ENCODE measurements at places on chromosomes 11 and 22.

GRCh38 chr22:27975381-27976013 is 56.4 kb upstream of the PITPNB start:
- DNase-seq: no peak

DNA sequence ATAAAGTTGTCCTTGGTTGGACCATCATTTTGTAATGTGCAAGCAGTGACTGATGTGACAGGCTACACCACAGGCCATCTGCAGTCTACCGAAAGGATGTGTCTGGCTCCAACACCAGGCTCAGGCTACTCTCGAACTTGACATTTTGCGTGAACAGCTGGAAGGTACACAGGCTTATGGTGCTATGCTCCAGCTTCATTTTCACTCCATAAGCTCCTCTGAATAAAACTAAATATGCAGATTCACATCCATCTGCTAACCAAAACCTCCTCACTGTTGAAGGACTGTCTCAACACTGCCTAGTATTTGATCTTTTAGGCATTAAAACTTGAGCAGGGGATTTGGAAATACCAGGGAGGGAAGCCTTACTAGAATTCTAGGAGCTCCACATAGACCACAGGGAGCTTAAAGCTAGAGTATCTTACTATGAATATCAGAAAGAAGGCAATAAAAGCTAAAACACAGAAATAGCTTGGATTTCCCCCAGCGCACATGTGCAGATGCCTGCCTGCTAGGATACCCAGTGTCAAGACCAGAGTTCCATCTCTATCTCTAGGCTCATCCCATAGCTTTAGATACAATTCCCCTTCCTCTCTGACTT is 383.9 kb upstream of the FAT3 start:
- no peak for DNase-seq

DNA sequence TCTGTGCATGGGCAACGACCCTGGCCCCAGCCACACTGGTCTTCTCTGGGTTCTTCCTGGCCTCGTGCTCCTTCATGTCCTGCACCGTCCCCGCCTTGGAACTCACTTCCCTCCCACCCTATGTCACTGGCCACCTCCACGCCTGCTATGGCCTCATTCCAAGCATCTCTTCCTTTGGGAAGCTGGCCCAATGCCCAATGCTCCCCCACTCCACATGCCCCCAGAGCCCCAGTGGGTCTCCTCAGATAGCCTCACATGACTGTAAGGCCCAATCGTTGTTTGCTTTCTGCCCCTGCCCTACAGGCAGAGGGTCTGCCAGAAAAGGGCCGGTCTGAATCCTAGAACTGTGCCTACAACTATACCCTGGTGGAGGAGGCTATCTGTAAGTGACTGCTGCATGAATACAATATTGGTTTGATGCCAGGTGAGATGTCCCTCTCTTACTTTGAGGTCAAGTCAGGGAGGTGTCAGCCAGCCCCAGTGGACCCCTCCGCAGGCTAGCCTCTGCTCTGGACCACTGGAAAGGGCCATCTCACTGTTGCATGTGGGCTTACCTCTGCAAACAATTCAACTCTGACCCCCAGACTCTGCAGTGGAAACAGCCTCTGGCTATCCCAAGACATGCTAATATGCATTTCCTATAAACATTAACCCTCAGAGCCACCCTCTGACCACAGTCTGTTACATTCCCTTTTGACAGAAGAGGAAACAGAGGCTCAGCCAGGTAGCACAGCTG is 2.1 kb upstream of the GNAZ start:
- no peak for DNase-seq

GRCh38 chr11:101553891-101554292 is 29.9 kb downstream of the TRPC6 start:
- no peak for DNase-seq

- no peak for DNase-seq
These were observed 10.2 kb downstream of the YPEL4 start for GRCh38 chr11:57639321-57640067.

All from stimulated activated CD8-positive, alpha-beta memory T cell treated with anti-CD3 and anti-CD28 coated beads, Interleukin-12 subunit alpha, Interleukin-12 subunit beta, amount 100 ng/mL, for 4 hours (primary cell).